Right cardiac atrium (tissue), 5 donors: ENCODE measurements at places on chromosomes 4 and X. TPM values are rescaled to one million over a fixed set of nuclear protein-coding genes. Genes with fewer than 3 reads are reported as not detected.

The ZDHHC15 gene
- total RNA-seq: 4.3 TPM

The RRH gene
- total RNA-seq: not detected

The NSUN7 gene
- 6.2 TPM for total RNA-seq

The TEX13D gene
- not detected for total RNA-seq

DNA sequence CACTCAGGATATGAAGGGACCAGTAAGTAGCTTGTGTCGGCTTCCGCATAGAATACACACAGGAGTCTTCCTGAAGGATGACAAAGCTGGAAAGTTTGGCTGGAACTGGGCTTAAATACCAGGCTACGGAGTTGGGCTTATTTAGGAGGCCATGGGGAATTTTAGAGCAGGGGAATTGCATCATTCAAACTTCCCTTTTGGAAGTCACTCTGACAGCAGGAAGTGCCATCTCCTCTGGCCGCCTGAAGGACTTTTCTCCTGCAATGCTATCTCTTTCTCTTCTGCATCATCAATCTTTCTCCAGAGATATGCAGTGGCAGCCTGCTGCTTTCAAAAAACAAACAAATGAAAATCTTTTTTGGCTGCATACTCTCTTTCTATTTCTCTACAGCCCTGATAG lies 48.4 kb upstream of the PAK3 start:
- no peak for DNase-seq

DNA sequence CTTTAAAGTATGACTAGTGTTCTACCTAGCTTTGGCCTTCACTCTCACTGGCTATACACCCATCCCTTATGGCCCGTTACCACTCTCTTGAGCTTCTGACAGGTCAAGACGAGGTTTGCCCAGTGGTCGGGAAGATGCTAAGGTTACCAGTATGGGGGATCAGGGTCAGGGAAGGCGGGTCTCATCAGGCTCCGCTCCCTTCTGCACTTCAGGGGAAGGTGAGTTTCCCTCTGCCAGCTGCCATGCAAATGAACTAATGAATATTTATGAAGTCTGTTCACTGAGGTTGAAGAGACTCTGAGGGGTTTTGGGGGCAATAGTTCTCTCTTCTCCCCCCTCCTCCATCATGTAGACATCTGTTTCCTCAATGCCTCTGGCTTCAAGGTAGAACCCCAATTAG lies 6.6 kb downstream of the EFNB1 start:
- DNase-seq: no peak

DNA sequence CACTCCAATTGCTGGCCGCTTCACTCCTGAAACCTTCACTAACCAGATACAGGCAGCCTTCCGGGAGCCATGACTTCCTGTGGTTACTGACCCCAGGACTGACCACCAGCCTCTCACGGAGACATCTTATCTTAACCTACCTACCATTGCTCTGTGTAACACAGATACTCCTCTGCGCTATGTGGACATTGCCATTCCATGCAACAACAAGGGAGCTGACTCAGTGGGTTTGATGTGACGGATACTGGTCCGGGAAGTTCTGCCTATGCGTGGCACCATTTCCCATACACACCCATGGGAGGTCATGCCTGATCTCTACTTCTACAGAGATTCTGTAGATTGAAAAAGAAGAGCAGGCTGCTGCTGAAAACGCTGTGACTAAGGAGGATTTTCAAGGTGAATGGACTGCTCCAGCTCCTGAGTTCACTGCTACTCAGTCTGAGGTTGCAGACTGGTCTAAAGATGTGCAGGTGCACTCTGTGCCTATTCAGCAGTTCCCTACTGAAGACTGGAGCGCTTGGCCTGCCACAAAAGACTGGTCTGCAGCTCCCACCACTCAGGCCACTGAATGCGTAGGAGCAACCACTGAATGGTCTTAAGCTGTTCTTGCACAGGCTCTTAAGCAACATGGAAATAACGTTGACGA lies 35.8 kb upstream of the PRDM8 start:
- DNase-seq: no peak

DNA sequence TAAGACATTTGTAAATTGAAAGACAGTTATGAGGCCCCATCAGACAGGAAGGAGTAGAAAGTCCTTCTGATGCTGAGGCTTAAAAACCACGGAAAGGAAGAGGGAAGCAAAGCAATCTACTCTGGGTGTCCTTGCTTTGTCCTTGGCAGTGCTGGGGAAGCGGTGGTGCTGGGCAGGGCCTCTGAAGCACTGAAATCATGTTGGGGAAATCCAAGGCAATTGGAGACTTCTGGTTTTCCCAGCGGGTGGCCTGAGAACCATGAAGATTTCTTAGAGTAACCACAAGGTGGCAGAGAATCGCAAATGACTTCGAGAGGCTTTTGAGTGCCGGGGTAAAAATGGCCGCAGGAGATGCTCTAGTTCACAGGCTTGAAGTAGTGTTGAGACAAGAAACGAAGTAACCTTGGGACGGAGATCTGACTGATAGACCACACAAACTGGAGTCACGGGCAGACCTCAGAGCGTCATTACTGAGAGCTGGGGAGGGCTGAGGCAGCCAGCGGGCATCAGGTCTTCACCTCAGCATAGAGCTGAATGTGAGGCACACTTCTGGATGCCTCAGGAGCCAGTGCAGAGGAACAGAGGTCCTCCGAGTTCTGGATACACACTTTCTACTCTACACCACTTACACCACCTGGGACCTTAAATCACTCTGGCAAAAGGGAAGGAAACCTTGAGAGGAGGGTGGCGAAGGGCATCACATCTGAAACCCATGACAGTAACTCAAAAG lies 130.7 kb upstream of the GPRIN3 start:
- no peak for DNase-seq

GRCh38 chr4:164828955-164829354 lies 48.0 kb upstream of the APELA start:
- DNase-seq: no peak
